ENCODE measurements at places on chromosomes 5 and 9.
A peak's percentile ranks its signal among the peaks of the same experiment; 100 is the strongest.

DNA sequence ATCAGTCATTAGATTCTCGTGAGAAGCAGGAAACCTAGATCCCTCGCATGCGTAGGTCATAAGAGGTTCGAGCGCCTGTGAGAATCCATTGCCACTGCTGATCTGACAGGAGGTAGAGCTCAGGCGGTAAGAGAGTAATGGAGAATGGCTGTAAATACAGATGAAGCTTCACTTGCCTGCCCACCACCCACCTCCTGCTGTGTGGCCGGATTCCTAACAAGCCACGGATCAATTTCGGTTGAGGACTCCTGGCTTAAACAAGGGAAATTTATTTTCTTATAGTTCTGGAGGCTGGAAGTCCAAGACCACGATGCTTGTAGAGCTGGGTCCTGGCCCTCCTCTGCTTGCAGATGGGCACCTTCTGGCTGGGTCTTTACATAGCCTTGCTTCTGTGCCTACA, 200.4 kb downstream of the PCSK5 start:
- DNase-seq: no peak

GRCh38 chr5:124278636-124279035, 467.8 kb downstream of the ZNF608 start:
- no peak for DNase-seq

GRCh38 chr5:13246053-13246452, 698.4 kb downstream of the DNAH5 start:
- no peak for DNase-seq

DNA sequence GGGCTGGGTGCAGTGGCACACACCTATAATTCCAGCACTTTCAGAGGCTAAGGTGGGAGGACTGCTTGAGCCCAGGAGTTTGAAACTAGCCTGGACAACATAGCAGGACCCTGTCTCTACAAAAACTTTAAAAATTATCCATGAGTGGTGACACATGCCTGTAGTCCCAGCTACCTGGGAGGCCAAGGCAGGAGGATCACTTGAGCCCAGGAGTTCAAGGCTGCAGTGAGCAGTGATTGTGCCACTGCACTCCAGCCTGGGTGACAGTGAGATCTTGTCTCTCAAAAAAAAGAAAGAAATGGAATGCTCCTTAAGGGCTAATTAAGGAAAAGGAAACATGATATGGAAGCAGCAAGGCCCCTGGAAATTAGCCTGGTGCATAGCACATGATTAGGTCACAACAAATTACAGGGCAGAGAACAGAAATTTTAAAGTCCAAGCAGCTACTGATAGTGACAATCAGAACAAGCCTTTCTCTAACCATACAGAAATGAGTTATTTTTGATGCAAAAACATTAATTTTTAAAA, 19.5 kb downstream of the ANKH start:
- DNase-seq: peak; percentile 38

GRCh38 chr5:9337928-9338595, 207.8 kb downstream of the SEMA5A start:
- DNase-seq: peak; percentile 89

DNA sequence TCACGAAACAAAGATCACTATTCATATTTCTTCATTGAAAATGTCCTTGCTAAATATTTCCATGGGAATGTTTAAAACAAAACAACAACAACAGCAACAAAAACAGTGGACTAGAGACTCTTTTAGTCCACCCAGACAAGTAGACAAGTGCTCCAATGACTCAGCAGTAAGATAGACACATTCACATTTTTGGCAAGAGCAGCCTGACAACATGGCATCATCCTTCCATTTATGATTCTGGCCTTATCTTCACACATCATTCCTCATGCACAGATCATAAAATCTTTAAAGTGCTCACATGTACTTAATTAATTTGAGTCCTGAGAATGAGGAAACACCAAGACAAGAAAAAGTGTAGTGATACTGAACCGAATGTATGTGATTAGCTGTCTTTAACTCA, 132.6 kb upstream of the PDE4D start:
- peak; percentile 85 for DNase-seq

- no peak for DNase-seq
Observed at GRCh38 chr5:127865273-127865672, 162.1 kb downstream of the CCDC192 start.

- DNase-seq: no peak
Observed at GRCh38 chr9:7370988-7371387, 428.6 kb downstream of the DMAC1 start.

GRCh38 chr9:82894961-82895821, 167.8 kb downstream of the RASEF start:
- no peak for DNase-seq

- DNase-seq: no peak
Observed at GRCh38 chr9:708182-708550, 133.3 kb upstream of the DMRT1 start.

GRCh38 chr5:51810592-51810991, 427.3 kb downstream of the ISL1 start:
- DNase-seq: no peak

All from EH (cell line).